Spleen (tissue), 13 donors: ENCODE measurements at places on chromosomes 12 and 14. TPM values are rescaled to one million over a fixed set of nuclear protein-coding genes. Genes with fewer than 3 reads are reported as not detected.

- H3K36me3 ChIP-seq = peaks cover 13% of the 10 kb centered on the region
- H3K4me3 ChIP-seq = no peak overlapping the region
- H3K4me1 ChIP-seq = no peaks in the 10 kb centered on the region
- no peak overlapping the region for H3K27ac ChIP-seq
- no peaks in the 10 kb centered on the region for H3K27me3 ChIP-seq
These were observed 58.1 kb downstream of the HSP90AA1 start for GRCh38 chr14:102028733-102029132.

DNA sequence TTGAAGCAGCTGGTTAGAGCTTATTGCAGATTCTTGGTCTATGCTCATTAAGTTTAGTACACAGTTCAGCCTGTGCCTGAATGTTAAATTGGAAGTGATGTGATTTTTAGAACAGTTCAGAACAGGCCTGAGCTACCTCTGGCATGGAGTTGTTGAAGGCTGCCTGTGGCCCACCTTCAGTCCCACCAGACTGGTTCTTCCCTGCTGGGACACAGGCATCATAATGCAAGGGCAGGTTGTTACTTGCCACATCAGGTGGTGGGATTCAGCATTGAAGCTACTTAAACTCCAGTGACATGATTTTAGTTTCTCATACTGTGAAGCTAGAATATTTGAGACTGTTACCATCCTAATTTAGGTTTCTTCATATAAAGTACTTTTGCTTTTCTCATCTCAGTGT is 49.4 kb downstream of the PROX2 start:
- no peaks in the 10 kb centered on the region for H3K4me1 ChIP-seq
- H3K27ac ChIP-seq = no peak overlapping the region
- H3K4me3 ChIP-seq = no peak overlapping the region
- peaks cover 22% of the 10 kb centered on the region for H3K36me3 ChIP-seq
- no peaks in the 10 kb centered on the region for H3K27me3 ChIP-seq
- no peak for DNase-seq

GRCh38 chr14:104701383-104702076 is 12.1 kb downstream of the INF2 start:
- H3K36me3 ChIP-seq = peaks cover 67% of the 10 kb centered on the region
- no peak for DNase-seq
- H3K4me3 ChIP-seq = no peak overlapping the region
- H3K4me1 ChIP-seq = peaks cover 12% of the 10 kb centered on the region
- no peaks in the 10 kb centered on the region for H3K27me3 ChIP-seq

- no peaks in the 10 kb centered on the region for H3K36me3 ChIP-seq
- DNase-seq = no peak
- peaks cover 3% of the 10 kb centered on the region for H3K4me1 ChIP-seq
- no peak overlapping the region for H3K4me3 ChIP-seq
- no peak overlapping the region for H3K27ac ChIP-seq
- H3K27me3 ChIP-seq = peaks cover 44% of the 10 kb centered on the region
These were observed 139.6 kb downstream of the HMGA2 start for GRCh38 chr12:65963862-65964240.

The CFL2 gene
- 32.8 TPM for total RNA-seq

The SSPN gene
- total RNA-seq = 11.3 TPM

The VTI1B gene
- total RNA-seq = 61.5 TPM

- no peaks in the 10 kb centered on the region for H3K36me3 ChIP-seq
- H3K27ac ChIP-seq = no peak overlapping the region
These were observed 8.3 kb downstream of the DIO2 start for GRCh38 chr14:80202888-80203562.

DNA sequence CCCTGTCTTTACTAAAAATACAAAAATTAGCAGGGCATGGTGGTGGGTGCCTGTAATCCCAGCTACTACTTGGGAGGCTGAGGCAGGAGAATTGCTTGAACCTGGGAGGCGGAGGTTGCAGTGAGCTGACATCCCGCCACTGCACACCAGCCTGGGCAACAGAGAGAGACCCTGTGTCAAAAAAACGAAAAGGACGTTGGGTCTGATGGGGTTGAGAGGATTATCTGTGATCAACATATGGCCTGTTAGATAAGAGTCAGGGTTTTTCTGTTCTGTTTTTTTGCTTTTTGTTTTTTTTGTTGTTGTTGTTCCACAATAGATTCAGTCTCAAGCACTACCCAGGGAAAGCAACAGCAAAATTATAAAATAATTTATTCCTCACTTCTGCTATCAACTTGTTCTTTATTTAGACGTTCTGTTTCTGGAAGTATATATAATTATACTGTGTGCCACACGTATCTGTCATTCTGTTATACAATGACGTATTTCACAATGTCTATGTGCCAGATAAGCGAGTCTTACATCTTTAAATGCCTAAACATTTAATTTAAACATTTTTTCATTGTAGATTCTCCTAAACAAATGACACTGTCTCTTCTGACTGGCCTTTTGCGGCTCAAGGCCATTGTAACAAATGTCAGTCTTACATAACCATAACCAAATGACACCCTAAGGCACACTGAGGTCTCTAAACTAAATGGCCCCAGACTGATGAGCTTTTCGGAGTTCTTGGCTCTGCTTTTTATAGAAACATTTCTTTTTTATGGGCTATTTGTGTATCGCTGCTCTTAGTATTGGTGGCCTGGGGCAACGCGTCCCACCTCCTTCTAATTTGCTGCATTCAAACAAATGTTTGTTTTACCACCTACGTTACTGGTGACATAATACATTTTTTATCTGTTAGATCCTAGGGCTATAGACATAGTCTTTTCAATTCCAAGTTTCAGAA is 7.2 kb upstream of the P2RX4 start:
- no peak for DNase-seq
- no peaks in the 10 kb centered on the region for H3K27me3 ChIP-seq
- no peaks in the 10 kb centered on the region for H3K4me1 ChIP-seq
- no peaks in the 10 kb centered on the region for H3K36me3 ChIP-seq

GRCh38 chr14:51507511-51507905 is 144.2 kb upstream of the FRMD6 start:
- H3K4me3 ChIP-seq = no peak overlapping the region
- H3K27ac ChIP-seq = peak overlapping the region; percentile 47
- H3K36me3 ChIP-seq = no peaks in the 10 kb centered on the region
- H3K27me3 ChIP-seq = peaks cover 16% of the 10 kb centered on the region
- DNase-seq = no peak

The LRRC10 gene
- total RNA-seq = not detected

- no peak for DNase-seq
- no peak overlapping the region for H3K27ac ChIP-seq
- no peaks in the 10 kb centered on the region for H3K36me3 ChIP-seq
These were observed 96.8 kb upstream of the FRMD6 start for GRCh38 chr14:51554953-51555352.

The ITGA7 gene
- 13.8 TPM for total RNA-seq

The OR4N2 gene
- total RNA-seq = not detected

DNA sequence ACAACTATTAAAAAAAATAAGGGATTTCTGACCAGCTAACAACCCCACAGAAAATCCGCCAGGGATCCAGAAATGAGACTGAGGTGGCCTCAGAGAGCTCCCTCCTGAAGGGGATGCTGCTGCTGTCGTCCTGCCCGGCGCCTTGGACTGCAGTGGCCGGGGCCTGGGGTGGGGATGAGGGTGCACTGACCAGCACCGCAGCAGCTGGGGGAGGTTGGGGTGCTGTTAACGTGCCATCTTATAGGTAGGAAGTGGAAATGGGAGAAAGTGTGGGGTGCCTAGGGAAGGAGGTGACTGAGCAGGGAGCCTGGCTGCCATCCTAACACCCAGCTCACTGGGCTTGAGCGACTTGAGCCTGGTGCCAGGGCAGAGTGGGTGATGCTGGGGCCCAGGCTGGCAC is 32.0 kb downstream of the DDX11 start:
- H3K27ac ChIP-seq = no peak overlapping the region
- no peaks in the 10 kb centered on the region for H3K27me3 ChIP-seq
- no peak overlapping the region for H3K4me3 ChIP-seq
- DNase-seq = no peak
- H3K36me3 ChIP-seq = peaks cover 7% of the 10 kb centered on the region
- H3K4me1 ChIP-seq = no peaks in the 10 kb centered on the region

- peak; percentile 92 for DNase-seq
- H3K27me3 ChIP-seq = no peaks in the 10 kb centered on the region
- peak overlapping the region; percentile 95 for H3K27ac ChIP-seq
- H3K4me3 ChIP-seq = peak overlapping the region; percentile 55
These were observed 522 bp downstream of the R3HDM2 start for GRCh38 chr12:57430112-57430930.

GRCh38 chr12:121632069-121632970 is 6.0 kb downstream of the ORAI1 start:
- no peaks in the 10 kb centered on the region for H3K36me3 ChIP-seq
- H3K4me3 ChIP-seq = no peak overlapping the region
- H3K27me3 ChIP-seq = no peaks in the 10 kb centered on the region
- H3K27ac ChIP-seq = no peak overlapping the region
- H3K4me1 ChIP-seq = peaks cover 94% of the 10 kb centered on the region

GRCh38 chr14:76986231-76986565 is 42.3 kb downstream of the IRF2BPL start:
- H3K27me3 ChIP-seq = no peaks in the 10 kb centered on the region
- H3K4me1 ChIP-seq = peaks cover 15% of the 10 kb centered on the region
- no peak for DNase-seq

DNA sequence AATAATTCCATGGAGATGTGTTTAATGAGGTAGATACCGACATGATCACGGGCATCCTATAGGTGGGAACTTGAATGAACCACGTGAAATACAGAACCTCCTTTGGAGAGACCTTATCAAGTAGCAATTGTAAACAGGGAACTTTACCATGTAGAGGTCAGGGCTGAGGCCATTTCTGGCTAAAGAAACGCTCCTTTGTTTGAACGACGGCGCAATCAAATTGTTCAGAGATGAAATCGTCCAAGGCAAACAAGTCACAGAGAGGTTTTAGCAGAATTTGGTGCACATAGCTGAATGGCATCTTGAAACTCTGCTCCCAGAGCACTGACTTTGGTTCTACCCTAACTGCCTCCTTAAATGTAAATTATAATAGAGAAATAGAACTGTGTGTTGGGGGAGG is 9.8 kb downstream of the PRIMA1 start:
- no peak for DNase-seq
- no peaks in the 10 kb centered on the region for H3K36me3 ChIP-seq
- no peak overlapping the region for H3K4me3 ChIP-seq
- no peaks in the 10 kb centered on the region for H3K27me3 ChIP-seq
- H3K27ac ChIP-seq = no peak overlapping the region
- H3K4me1 ChIP-seq = no peaks in the 10 kb centered on the region

- DNase-seq = no peak
- H3K4me3 ChIP-seq = no peak overlapping the region
- no peak overlapping the region for H3K27ac ChIP-seq
- H3K4me1 ChIP-seq = no peaks in the 10 kb centered on the region
- no peaks in the 10 kb centered on the region for H3K27me3 ChIP-seq
- H3K36me3 ChIP-seq = no peaks in the 10 kb centered on the region
These were observed 145.1 kb downstream of the ACSS3 start for GRCh38 chr12:81222846-81223592.

DNA sequence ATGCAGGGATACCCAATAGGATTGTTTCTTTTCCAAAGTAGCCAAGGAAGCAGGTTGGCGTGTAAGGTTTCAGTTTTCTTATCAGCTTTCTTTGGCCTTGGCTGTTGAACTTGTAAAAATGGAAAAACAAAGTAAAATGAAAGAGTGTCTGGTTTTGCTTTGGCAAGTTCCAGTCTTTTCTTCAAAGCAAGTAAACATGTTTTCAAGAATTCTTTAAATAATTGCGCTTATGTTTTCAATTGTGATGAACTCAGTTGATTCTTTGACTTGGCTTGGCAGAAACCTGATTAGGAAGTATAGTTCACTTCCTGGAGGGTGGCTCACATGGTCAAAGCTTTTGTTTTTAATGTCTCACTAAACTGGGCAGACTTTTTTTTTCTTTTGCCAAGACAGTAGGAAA is 112.2 kb upstream of the USP44 start:
- peak overlapping the region; percentile 71 for H3K27ac ChIP-seq
- no peaks in the 10 kb centered on the region for H3K27me3 ChIP-seq
- H3K36me3 ChIP-seq = no peaks in the 10 kb centered on the region
- H3K4me1 ChIP-seq = no peaks in the 10 kb centered on the region

DNA sequence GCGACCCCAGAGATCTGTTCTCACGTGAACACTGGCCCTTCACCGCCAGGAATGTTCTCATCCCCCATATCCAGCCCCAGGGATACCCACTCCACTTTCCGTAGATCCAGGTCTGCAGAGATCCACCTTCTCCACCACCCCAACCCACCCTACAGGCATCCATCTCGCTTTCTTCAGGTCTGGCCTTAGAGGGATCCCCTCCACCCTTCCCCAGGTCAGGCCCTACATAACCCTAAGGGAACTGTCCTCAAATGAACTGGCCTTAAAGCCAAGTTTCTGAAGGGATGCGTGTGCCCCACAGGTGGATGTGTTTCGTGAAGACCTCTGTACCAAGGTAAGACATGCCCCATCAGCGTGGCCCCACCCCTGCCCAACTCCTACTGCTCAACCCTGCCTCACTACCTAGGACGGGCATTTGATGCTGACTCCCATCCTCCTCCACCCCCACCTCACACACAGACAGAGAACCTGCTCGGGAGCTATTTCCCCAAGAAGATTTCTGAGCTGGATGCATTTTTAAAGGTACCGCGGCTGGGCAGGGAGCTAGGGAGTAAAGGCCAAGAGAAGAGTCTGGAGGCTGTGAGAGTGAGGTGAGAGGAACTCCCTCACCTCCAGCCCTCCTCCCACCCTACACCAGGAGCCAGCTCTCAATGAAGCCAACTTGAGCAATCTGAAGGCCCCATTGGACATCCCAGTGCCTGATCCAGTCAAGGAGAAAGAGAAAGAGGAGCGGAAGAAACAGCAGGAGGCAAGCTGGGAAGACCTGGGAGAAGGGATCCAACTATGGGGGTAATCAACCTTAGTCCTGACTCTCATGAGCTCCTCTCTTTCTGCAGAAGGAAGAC is 912 bp downstream of the PSME1 start:
- peak overlapping the region; percentile 92 for H3K27ac ChIP-seq
- peaks cover 72% of the 10 kb centered on the region for H3K4me1 ChIP-seq
- H3K4me3 ChIP-seq = peak overlapping the region; percentile 91

DNA sequence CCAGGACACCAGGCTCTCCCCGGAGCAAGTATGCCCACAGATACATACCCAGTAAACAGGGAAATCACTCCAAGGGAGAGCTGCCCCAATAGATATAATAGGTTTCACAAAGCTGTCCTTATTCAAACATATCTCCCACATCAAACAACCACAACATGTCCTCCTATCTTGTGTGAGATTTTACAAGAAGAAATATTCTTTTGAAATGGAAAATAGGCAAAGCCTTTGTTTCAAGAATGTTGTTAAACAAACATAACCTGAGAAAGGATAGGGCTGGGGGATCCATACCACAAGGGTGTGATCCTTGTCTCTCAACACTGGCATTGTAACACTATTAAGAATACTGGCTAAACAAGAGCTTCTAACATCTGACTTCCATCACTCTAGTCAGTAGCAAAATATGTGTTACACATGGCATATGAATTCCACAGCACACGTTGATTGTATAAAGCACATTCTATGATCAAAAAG is 32.9 kb downstream of the LGR5 start:
- no peaks in the 10 kb centered on the region for H3K4me1 ChIP-seq
- H3K27me3 ChIP-seq = no peaks in the 10 kb centered on the region
- H3K4me3 ChIP-seq = no peak overlapping the region
- no peak for DNase-seq

GRCh38 chr12:111443586-111443985 is 37.9 kb downstream of the SH2B3 start:
- no peak for DNase-seq
- no peak overlapping the region for H3K4me3 ChIP-seq
- H3K36me3 ChIP-seq = peaks cover 73% of the 10 kb centered on the region
- peak overlapping the region; percentile 92 for H3K27ac ChIP-seq
- no peaks in the 10 kb centered on the region for H3K27me3 ChIP-seq

The GDF3 gene
- 0.87 TPM for total RNA-seq

The TESPA1 gene
- total RNA-seq = 9.3 TPM
